ENCODE measurements at places on chromosomes 1 and 21. TPM values are rescaled to one million over a fixed set of nuclear protein-coding genes. Genes with fewer than 3 reads are reported as not detected.

Gene ZNF697
- polyA plus RNA-seq: 7.4 TPM

Gene AIRE
- polyA plus RNA-seq: not detected

- DNase-seq: peak; percentile 88
Observed at GRCh38 chr1:55854911-55855310, 639.7 kb upstream of the USP24 start.

Gene GPATCH3
- 4.9 TPM for polyA plus RNA-seq

Gene RBM8A
- 137 TPM for polyA plus RNA-seq

GRCh38 chr1:163161841-163162240 lies 40.9 kb downstream of the RGS5 start:
- DNase-seq: no peak

DNA sequence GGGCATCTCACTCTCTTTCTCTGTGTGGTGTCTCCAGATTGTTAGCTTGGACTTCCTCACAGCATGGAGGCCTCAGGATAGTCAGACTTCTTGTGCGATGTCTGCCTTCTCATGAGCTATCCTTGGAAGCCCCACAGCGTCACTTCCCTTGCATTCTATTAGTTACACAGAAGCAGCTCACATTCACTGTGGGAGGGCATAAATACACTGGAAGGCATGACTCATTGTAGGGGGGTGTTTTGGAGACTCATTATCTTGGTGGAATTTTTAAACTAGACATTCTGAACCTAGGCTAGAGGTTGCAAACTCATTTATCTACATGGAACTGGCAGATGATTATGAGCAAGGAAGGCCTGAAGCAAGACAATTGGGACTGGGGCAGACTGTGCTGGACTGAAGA lies 21.4 kb upstream of the FASLG start:
- DNase-seq: peak; percentile 58

GRCh38 chr1:39204441-39205081 lies at the start of gene MACF1:
Gene MACF1, plus strand, starts transcription at chr1:39204695. Its CDS starts 328 bp downstream, at chr1:39205023.
- peak; percentile 98 for DNase-seq

DNA sequence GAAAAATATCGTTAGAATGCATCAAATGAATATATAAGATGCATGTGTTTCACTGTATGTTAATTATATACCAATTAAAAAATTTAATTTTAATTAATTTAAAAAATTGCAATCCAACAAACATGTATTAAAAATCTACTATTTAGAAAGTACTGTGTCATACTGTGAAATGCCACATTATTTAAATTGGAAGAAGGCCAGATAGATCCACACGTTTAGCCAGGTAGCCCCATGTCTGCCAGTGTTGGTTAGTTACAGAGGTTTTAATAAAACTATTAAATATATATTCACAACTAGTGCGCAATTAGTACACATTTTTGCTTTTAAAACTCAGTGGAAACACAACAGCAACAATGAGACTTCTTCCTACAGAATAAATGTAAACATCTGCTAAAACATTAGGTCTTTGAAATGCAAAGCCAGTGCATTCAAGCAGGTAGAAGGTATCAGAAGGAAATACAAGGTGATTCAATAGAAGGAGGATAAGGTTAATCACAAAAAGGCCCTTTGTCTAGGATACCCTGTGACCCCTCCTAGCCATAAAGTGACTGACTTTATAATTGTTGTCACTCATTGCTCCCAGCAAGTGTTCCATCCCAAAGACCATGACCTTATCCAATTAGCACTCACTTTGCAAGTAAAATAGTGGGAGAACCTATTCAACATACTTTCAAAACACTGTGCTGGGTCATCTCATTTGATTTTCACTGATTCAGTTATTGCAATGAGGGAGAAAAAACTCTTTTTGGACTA lies 211.5 kb downstream of the TTLL7 start:
- no peak for DNase-seq

Gene DFFA
- 27.8 TPM for polyA plus RNA-seq

DNA sequence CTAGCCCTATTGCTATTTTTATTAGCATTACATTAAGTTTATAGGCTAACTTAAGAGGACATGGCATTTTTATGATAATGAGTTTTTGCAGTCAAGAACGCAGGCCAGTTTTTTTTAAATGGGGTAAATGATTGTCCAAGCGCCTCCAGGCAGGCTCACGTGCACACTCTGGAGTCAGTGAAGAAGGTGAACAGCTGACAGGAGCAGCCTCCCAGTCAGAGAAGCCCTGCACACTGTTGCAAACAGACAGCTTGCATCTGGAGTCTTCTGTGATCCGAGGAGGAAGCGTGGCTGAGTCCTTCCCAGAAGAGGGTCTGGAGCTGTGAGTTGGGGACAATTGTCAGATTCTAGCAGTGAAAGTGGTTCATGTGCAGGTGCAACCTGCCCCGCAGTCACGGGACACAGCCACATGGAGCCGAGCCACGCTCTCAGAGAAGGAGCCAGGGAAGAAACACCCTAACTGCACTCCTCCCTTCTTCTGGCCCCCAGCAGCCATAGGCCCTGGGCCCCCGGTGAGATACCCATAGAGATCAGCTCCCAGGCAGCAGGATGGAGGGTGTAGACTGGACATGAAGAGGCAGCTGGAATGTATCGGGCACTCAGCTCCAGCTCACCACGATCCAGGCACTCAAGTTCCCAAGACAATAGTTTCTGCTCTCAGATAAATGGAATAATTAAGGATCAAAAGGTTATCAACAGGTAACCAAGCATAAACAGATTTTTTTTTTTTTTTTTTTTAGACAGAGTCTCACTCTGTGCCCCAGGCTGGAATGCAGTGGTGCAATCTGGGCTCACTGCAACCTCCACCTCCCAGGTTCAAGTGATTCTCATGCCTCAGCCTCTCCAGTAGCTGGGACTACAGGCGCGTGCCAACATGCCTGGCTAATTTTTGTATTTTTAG lies 26.4 kb downstream of the CAPN2 start:
- no peak for DNase-seq

Gene PDPN
- 6.0 TPM for polyA plus RNA-seq

Gene DMBX1
- polyA plus RNA-seq: not detected

GRCh38 chr21:24935991-24936390 lies 671.3 kb downstream of the MRPL39 start:
- no peak for DNase-seq

DNA sequence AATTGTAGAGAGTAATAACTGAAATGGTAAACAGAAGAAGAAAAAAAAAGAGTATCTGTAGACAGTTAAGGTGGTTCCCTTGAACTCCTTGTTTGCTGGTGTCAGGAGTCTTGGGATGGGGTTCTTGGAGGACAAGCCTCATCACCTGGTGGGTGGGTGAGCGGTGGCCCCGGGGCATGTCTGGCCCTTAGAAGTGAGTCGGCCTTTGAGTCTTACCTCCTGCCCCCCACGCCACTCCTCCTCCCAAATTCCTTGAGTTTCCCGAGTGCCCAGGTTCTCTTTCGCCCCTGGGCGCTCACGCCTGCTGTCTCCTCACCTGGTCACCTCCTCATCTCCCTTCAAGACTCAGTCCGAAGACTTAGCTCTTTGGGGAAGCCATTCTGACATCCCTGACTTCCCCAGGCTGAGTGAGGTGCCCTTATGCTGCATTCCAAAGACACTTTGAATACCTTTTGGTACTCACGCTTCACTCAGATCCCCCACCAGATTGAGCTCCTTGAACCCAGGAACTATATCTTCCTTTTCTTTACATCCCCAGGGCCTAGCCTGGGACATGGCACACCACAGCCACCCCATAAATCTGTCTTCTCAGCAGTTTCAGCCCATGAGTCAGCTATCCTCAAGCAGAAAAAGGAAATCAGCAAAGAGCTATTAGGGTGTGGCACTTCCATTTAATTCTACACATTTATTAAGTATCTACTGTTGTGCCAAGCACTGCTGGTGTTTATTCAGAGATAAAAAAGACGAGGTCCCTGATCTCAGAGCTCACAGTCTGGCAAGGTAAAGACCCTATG lies 13.5 kb upstream of the IKBKE start:
- DNase-seq: peak; percentile 14

DNA sequence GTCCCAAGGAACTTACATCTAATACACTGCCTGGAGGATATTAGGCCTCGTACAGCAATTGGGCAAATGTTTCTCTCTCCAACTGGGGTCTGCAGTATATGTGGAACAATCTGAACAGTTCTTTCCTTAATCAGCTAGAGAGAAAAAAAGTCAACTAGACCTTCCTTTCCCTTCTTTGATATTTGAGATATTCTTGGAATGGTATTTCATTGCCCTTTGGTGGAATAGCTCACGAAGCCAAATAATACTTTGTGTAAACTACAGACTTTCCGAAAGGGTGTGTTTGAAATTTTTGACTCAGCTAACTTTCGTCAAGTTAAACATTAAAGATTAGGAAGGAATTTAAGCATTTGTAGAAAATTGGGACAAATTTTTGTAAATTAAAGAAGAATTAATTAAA lies 425.6 kb downstream of the RWDD3 start:
- no peak for DNase-seq

Gene IFFO2
- 10.4 TPM for polyA plus RNA-seq

DNA sequence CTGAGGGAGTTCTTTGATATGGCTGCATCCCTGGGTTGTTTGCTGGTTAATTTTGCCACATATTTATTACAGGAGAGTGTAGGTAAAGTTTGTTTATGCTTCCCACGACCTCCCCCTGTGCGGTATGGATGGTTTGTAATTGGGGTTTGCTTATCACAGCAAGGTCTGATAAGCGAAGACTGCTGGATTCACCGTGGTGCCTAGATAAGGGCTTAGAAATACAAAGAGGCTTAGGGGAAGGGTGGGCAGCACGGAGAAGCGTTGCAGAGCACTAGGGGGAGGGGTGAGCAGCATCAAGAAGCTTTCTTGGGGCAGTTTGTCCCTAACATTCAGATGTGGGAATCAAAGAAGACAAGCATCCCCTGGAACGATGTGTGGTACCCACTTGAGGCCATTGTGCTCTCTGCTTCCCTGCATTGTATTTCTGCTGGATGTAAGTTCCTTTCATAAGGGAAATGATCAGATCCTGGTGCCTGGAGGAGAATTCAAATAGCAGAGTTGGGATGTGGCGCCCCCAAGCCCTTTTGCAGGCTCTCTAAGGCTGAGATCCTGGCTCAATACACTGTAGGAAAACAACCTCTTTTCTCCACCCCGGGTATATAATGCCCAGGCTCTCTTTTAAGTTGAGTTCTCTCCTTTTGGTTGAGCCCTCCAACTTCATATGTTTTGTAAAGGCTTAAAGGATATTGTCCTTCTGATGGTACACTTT lies 598.1 kb upstream of the ADGRL4 start:
- DNase-seq: no peak

Gene DNASE2B
- not detected for polyA plus RNA-seq

Gene PSEN2
- 19.5 TPM for polyA plus RNA-seq

Gene PAQR6
- 0.05 TPM for polyA plus RNA-seq

DNA sequence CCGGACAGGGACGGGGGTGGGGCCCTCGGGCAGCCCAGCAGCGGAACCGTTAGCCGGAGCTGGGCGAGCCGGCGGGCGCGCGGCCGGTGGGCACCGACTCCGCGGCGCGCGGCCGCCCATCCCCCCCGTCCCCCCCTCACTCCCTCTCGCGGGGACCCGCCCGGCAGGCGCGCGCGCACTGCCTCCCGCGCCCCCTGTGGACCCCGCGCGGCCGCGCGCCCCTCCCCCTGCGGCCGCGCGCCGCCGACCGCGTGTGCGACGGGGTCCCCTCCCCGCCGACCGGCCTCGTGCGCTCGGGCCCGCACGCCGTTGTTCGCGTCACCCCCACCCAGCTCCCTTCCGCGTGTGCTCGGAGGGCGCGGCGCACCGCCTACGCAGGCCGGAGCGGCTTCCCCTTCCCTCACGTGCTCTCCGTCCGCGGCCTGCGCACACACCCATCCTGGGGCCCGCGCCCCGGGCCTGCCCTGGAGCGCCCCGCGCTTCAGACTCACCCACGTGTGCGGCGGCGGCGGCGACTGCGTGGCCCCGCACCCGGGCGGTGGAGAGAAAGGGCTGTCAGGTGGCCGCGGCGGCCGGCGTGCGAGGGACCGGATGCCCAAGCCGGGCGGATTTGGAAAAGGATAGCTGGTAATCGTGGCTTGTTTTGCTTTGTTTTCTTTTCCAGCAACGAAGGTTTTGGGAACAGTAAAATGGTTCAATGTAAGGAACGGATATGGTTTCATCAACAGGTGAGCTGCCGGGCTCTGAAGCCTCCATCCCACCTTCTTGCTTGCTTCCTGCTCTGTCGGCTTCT lies 717 bp downstream of the YBX1 start:
- DNase-seq: peak; percentile 71
